ENCODE measurements at places on chromosomes 6 and 20.

- DNase-seq: no peak
These were observed 27.1 kb upstream of the FBXO9 start for GRCh38 chr6:53038141-53038540.

DNA sequence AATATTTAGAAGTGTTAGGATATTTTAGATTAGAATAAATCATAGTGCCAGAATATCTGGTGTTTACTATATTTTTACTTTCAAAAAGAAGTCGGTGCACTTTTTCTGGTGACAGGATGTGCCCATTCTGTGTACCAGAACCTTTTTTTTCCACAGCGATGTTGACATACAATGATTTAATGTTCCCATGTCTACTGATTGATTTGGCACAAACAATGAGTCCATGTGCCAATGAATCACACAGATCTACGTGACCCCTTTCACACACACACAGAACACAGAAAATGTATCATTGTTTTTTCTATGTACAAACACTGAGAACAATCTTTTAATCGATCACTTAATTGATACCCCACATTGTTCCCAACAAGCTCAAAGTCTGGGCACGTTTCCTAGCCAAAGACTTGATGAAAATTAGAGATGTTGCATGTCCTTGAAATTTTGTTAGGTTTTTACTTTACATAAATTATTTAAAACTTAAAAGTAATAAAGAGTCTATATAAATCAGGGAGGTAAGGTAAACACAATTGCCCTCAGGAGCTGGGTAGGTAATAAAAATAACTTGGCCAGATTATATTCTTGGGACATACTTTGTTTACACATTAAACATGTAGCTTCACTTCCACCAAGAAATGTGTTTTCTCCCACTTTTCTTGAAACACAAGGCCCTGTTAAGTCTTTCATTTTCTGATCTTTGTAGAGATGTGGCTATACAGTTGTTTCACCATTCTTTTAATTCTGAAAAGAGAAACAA is 36.4 kb upstream of the SOX4 start:
- DNase-seq: no peak

DNA sequence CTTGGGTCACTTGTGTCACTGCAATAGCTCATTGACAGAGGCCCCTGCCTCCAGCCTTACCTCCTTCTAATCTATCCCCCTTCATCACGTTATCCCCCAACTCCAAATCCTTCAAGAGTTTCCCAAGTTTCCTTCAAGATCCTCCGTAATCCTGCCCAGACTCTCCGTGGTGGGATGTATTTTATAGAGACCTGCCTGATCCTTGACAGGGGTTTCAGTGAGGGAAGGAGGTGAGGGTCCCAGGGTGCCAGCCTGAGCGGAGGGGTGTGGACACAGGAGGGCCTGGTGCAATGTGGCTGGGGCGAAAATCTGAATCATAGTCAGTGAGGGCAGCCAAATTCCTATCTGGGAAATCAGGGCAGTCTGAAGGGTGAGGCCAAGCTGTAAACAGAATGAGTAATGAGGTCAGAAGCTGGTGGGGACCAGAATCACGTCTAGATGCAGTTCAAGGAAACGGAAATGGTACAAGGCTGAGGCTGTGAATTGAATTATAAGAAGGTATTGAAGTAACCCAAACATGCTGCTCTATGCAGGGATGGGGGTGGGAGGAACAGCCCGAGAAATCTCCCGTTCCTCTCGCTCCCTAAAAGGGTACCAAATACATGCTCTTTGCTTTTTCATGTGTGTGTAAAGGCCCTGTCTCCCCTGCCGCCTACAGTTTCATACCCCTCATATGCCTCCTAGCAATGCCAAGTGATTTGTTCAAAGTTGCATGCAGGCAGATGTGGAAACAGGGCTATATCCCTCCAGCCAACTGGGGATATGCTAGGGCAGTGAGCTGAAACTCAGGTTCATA is 35.4 kb upstream of the PIM1 start:
- peak; percentile 94 for DNase-seq

DNA sequence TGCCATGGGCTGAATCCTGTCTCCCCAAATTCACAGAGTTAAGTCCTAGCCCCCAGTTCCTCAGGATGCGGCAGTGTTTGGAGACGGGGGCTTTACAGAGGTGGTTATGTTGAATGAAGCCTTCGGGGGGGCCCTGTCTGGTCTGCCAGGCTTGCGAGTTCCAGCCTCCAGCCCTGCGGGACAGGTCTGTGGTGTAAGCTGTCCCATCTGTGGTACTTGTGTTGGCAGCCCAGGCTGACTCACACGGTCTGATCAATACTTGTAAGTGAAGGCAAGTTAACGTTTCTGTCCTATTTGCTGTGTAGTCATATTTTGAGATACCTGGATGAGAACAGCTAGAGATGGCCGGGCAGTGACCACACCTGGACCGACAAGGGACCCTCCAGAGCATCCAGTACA is 51.8 kb upstream of the GPR31 start:
- DNase-seq: no peak

DNA sequence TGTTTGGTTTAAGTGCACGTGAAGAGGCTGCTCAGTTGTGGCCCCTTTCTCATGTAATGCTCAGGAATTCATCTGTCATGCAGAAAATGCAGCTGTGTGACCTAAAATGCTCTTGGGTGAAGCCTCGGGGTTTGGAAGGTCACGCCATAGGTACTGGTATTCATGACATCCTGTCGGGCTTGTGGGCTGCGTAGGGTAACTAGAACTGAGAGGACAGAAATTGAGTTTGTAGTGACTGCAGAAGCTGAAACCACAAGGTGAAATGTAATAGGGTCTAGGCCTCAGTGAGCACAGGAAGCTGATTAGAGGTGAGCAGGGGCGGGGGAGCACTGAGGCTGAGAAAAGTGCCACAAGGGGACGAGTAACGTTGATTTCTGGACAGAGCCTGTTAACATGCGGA is 128.8 kb downstream of the SOBP start:
- DNase-seq: no peak

DNA sequence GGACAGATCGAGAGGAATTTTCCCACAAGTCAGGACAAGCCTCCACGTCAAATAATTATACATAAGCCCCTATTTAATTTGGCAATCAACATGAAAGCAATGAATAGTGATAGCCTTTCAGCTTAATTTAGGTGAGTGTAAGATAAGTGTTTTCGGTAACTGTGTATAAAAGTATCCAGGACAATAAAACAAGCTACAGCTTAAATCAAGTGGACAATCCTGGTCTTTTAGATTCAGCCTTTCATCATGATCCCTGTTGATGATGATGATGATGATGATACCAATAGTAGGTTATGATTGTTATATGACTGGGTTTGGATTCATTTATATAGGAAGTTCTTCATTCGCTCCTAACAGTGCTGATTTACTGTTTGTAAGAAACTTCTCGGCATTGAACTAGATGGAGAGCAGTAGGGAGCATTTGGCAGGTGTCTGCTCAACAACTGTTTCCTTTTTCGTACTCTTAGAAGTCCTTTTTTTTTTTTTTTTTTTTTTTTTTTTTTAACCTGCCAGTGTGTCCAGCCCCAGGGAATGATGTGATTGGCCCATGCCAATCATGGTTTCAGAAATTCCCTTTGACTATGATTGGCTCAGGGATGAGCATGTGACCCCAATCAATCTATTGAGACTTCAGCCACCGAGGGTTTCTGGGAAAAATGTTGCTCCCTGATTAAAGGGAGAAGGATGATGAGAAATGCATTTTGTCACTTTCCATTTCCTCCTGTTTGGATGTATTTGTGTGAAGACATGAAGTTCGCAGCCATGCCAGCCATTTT is 11.3 kb upstream of the RNF182 start:
- no peak for DNase-seq

GRCh38 chr20:32623667-32624157 is 38.6 kb upstream of the NOL4L start:
- DNase-seq: no peak

All from AG04449 (cell line).